ENCODE measurements at places on chromosomes 2 and 18.

DNA sequence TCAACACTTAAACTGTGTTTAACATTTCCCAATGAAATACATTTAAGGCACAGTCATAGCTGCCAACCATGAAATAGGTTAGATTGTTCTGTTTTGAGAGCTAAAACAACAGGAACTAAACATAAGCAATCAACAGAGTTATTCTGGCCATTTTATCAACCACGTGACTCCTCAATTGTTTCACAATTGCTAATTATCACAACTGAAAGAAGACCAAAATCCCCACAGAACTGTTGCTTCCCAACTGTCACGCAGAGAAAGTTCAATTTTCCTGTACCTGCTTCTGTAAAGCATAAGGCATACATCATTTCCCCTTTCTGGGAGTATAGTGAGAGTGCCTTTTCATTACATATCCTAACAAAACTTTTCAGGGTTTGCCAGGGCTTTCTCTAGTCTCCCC, 248.6 kb downstream of the EPHA4 start:
- DNase-seq = no peak

GRCh38 chr2:167333245-167333644, 445.0 kb downstream of the XIRP2 start:
- no peak for DNase-seq

GRCh38 chr18:49846361-49846662, 33.0 kb upstream of the ACAA2 start:
- no peak for DNase-seq

DNA sequence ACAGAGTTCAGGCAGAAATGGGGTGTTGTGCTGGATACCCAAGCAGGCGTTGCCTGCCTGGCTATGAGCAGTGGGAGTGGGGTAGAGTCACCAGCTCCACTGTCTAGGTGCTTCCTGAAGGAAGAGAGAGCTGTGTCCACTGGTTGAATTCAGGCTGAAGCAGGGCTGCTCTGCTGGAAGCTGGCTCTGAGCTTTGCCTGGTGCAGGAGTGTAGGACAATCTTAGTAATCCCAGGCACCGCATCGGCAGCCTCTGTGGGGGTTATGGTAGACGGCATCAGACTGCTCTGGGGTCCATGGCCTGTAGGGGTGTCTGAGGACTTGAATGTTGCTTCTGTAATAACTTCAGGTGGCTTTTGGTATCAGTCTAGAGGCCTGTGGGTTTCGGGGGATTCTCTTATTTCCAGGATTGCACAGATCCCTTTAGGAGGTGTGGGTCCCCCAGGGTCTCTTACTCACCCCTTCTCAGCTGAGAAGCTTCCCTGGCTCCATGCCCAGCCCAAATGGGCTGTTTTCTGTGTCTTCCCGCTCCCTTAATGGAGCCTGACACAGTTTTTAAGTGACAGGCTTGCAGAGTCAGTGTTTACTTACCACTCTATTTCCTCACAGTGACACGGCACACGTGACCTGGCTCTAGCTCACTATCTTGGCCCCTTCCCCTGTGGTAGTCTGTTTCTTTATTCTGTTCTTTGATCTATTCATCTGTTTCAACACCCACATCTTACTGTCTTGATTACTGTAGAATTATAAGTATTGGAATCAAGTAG, 644.3 kb downstream of the CBLN2 start:
- no peak for DNase-seq

GRCh38 chr18:9038277-9038871, 64.1 kb upstream of the NDUFV2 start:
- DNase-seq = no peak
